COLO829 (cell line): ENCODE measurements at places on chromosomes 4 and X.

- DNase-seq = no peak
Measured at GRCh38 chr4:79016878-79017277, 77.6 kb upstream of the PAQR3 start.

- DNase-seq = no peak
Measured at GRCh38 chr4:173370130-173370476, 651 bp upstream of the SAP30 start.

GRCh38 chrX:121569609-121570008 is 522.2 kb downstream of the GLUD2 start:
- DNase-seq = no peak

GRCh38 chrX:22689290-22689689 is 310.5 kb upstream of the DDX53 start:
- no peak for DNase-seq

- no peak for DNase-seq
Measured at GRCh38 chr4:40984051-40984450, 230.3 kb downstream of the APBB2 start.

- no peak for DNase-seq
Measured at GRCh38 chrX:39204945-39205344, 403.7 kb downstream of the MID1IP1 start.

GRCh38 chrX:39445336-39445735 is 644.1 kb downstream of the MID1IP1 start:
- no peak for DNase-seq

GRCh38 chr4:41665636-41666207 is 82.8 kb downstream of the PHOX2B start:
- DNase-seq = peak; percentile 22

DNA sequence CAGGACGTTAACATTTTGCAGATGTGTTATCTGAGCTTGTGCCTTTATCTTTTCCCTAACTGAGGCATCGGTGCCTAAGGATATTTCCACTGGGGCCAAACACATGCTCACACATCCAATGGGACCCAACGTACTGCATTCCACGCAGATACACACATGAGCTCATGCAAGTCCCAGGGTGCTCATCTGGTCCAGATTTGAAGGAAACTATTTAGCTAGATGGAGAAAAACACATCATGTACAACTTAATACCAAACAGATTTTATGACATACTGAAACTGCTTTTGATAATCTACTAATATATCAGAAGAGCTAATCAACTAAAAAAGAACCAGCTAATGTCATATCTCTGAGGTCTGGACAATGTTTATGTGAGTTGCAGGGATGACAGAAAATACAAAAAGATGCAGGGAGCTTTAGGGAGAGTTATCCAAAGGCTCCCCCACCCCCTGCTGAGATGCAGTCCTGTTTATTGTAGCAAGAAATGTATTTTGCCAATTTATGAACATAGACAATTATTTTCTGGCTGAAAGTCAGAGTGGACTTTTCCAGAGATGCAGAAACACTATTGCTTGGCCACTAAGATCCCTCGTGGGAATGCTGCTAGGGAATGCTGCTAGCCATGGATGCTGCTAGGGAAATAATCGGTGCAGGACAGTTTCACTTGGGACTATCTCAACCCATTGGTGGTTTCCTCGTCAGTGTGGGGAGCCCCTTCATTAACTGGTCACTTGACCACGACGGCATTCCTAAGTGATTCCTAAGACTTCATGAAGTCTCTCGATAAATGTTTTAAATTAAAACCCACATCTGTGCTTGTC is 172.8 kb downstream of the SMIM20 start:
- DNase-seq = no peak

- no peak for DNase-seq
Measured at GRCh38 chr4:188218392-188218791, 79.2 kb downstream of the TRIML1 start.

- DNase-seq = no peak
Measured at GRCh38 chr4:38368613-38369012, 295.4 kb upstream of the KLF3 start.

DNA sequence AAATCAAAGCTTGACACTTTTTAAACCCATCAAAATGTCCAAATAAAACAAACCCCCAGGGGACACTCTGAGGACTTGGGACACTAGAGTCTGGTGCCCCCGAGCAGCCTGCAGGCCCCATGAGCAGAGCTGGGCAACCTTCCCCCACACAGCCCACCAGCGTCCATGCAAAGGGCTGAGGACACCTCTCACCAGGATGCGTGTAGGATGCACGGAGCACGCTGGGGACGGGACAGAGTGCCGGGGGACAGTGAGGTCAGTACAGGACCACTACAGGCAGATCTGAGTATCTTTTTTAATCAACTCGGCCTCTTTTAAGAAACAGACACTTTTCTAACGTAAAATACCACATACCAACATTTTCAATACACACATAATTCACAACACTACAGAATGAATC is 6.9 kb downstream of the GAK start:
- DNase-seq = no peak

DNA sequence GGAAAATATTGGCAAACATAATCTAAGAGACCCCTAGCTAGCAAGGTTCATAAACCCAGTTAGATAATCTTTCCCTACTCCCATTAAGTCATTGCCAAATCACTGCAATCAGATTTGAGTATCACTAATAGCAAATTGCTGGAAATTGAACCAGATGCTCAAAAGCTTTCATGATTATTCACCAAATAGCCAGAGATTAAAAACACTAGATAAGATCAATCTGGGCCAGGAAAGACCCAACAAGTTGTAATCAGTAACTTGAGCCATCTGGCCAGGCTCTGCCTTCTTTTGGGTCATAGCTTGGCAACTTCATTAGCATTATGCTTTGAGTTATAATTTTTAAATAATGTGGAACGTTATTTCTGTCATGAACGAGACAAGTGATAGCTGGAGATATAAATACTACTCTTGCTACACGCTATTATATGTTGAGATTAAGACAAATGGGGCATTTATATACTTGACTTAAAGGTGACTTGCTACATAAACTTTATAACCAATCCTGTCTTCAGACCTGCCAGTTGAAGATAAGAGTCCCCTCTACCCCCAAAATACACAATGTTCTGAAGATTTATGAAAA is 196.6 kb upstream of the EDNRA start:
- no peak for DNase-seq

DNA sequence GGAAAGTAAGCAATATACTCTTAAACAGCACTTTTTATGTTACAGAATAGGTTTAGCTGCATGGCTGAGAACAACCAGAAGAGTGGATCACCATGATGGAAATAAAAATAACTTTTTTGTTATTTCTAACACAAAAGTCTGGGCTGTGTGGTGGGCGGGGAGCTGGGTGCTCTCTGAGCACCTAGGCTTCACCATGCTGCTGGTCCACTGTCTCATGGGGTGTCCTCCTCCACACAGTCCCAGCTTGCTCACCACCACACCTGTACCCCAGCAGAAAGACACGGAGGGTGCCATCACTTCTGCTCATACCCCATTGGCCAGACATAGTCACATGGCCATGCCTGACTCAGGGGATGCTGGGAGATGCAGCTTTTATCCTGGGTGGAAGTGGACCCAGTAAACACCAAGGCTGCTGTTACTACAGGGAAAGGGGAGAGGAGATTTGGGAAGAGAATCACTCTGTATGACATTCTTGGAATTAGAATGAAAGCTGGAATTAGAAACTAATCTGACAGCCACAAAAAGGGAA is 45.0 kb downstream of the CPZ start:
- no peak for DNase-seq

DNA sequence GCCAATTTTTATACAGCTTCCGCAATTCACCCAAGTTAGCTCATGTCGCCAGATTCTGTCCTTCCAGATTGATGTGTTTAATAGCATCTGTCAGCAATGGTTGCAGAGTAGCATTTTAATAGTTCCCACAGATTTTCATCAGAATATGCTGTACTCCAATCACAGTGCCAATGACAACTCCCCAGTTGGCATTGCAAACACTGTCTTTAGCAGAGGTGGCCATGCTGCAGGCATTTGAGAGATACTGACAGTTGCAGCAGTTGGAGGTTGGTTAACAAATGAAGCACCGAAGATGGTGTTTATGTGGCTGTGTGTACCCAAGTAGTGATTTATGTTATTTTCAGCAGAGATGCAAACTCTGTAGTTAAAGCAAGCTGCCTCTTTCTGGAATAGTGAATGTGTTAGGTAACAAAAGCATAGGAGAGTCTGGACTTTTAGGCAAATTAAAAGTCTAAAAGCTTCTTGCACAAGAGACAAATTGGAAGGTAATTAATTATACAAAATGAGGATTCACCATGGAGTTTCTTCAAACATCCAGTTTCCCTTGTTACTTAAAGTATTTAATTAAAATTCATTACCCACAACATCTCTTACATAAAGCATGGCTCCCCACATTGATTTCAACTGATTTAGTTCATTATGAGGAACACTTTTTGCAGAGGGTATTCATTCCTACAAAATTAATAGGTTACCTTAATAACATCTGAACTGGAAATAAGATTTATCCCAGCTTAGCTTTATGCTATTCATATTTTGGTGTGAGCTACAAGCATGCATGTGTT is 65.2 kb downstream of the PARM1 start:
- no peak for DNase-seq

GRCh38 chr4:25443851-25444250 is 66.8 kb downstream of the ANAPC4 start:
- DNase-seq = no peak

DNA sequence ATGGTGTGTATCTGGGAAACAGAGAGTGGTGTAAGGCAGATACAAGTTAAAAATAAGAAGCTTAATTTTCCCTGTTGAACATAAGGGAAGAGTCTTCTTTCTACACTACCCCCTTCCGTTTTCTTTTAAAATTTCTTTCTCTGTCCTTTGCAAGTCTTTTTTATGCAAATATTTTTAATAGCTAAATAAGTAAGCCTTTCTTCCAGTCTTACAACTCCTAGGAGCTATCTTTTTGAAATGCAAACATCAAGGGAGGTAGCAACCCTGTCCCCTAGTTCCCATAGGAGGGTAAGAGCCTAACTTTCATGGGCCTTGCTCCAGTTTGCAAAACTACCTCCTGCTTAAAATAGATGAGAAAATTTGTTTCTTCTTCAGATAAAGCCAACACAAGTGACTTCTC is 121.5 kb downstream of the MBNL3 start:
- no peak for DNase-seq

DNA sequence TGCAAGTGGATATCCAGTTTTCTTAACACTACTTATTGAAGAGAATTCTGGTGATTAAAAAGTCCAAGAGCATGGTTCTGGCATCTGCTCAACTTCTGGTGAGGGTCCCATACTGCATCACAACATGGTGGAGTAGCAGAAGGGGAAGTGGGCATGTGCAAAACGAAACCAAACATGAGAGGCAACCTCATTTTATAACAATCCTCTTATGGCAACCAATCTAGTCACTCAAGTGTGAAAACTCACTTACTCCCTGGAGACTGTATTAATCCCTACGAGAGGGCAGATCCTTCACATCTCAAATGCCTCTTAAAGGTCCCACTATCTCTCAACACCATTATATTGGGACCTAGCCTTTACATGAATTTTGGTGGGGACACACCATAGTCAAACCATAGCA is 55.4 kb upstream of the TRO start:
- no peak for DNase-seq

DNA sequence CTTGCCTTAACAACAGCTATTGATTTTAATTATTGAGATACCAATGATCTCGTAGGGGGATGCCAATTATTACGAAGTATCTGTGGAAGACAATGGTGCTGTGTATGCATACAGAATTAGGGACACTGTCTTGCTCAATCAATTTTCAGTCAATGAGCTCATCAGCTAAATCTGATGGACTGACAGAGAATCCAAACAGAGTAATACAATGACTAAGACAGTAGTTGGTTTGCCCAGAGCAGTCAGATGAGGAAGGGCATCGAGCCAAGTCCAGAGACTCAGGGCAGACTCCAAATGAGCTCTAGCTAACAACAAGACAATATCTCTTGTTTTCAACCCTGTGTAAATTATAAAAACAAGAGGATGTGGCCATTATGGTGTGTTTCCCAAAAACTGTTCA is 14.7 kb upstream of the GSX2 start:
- DNase-seq = peak; percentile 84

DNA sequence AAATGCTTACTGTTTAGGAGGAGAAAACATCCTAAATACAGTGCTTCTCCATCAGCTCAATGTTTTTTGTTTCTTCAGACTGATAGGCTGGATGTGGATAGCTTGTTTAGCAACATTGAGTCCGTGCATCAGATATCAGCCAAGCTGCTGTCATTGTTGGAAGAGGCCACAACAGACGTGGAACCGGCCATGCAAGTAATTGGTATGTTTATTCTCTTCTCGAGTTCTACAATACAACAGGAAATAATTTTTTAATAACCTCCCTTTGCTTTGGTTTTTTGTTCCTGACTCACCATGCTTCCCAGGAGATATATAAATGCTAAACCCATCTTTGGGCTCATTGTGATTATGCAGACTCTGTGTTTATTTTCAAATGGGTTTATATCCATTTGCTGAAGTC is 60.9 kb downstream of the ARHGEF38 start:
- no peak for DNase-seq

- DNase-seq = no peak
Measured at GRCh38 chr4:47990145-47990544, 26.3 kb downstream of the CNGA1 start.

- DNase-seq = no peak
Measured at GRCh38 chrX:46643636-46644035, 70.1 kb downstream of the CHST7 start.

- DNase-seq = no peak
Measured at GRCh38 chr4:169054879-169055278, 44.8 kb upstream of the CBR4 start.

GRCh38 chr4:39068907-39069306 is 6.9 kb downstream of the KLHL5 start:
- DNase-seq = no peak

DNA sequence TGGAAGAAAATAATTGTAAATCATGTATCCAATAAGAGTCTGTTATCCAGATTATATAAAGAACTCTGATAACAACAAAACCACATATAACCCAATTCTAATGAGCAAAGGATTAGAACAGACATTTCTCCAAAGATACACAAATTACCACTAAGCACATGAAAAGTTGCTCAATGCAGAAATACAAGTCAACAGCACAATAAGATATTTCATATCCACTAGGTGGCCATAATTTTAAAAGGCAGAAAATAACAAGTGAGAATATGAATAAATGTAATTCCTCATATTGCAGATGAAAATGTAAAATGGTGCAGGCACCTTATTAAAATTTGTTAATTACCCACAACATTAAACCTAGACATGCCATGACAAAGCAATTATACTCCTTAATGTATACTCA is 73.9 kb upstream of the ZCCHC13 start:
- DNase-seq = no peak

GRCh38 chrX:37860721-37861120 is 13.3 kb upstream of the DYNLT3 start:
- DNase-seq = no peak

GRCh38 chr4:110195561-110196205 is 2.7 kb downstream of the ELOVL6 start:
- DNase-seq = no peak

DNA sequence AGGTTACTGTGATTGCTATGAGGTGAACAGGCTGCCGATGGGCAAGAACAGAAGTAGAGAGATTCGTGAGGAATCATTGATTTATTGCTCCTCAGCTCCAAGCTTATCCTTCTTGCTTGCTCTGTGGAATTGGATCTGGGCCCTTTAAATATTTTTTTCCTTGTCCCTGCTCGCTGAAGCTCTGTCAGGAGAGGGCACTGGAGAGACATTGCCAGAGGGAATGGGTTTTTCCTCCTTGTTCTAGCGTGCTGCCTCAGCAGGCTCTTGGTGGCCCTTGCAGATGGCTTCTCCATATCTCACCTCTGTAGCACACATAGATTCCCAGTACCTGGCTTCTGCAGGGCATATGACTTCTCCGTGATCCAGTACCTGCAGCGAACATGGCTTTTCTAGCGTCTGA is 67.4 kb downstream of the CNGA2 start:
- DNase-seq = no peak
